HFFc6 (cell line): ENCODE measurements at places on chromosomes 3 and 15. TPM values are rescaled to one million over a fixed set of nuclear protein-coding genes. Genes with fewer than 3 reads are reported as not detected.
A peak's percentile ranks its signal among the peaks of the same experiment; 100 is the strongest.

GRCh38 chr3:179608931-179609720, 4.5 kb downstream of the NDUFB5 start:
- H3K36me3 ChIP-seq = peaks cover 27% of the 10 kb centered on the region; the same call in 1 of the 2 replicates
- no peak overlapping the region for H3K27ac ChIP-seq

DNA sequence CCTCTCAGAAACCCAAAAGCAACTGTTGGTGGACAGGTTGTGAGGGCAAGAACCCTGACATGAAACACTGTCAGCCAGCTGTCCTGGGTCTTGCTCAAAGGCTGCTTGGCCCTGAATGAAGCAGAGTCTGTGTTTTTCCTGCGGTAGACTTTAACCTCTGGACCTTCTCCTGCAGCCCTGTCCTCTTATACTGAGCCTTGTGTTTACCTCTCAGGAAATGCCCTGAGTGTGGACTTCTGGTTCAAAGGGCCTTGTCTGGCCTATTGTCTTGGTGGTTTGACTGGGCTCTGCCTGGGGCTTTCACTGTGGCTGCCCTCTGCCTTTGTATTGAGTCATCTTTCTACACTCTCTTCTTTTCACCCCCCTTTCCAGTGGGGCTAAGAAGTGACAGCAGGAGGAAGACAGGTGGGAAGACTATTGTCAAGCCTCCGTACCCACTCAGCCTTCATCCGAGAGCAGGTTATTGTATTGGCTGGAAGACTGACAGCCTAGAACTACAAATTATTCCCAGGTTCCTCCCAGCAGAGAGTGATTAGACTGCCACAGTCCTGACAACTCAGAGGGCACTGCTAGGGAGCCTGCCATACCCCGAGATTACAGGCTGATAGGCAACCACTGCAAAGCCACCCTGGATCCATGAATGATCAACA, 3.5 kb downstream of the SEC13 start:
- H3K36me3 ChIP-seq = peaks cover 35% of the 10 kb centered on the region
- DNase-seq = no peak
- no peak overlapping the region for H3K4me3 ChIP-seq
- peaks cover 3% of the 10 kb centered on the region for H3K27me3 ChIP-seq

FANCD2 gene
- 9.3 to 18.5 TPM (median 15.6 TPM) in 3 replicates for total RNA-seq

GRCh38 chr3:194313560-194314387, 37.4 kb downstream of the CPN2 start:
- H3K4me3 ChIP-seq = no peak overlapping the region
- H3K27me3 ChIP-seq = peaks cover 31% of the 10 kb centered on the region
- no peak overlapping the region for H3K27ac ChIP-seq
- no peak for DNase-seq
- H3K4me1 ChIP-seq = peaks cover 21% of the 10 kb centered on the region

DNA sequence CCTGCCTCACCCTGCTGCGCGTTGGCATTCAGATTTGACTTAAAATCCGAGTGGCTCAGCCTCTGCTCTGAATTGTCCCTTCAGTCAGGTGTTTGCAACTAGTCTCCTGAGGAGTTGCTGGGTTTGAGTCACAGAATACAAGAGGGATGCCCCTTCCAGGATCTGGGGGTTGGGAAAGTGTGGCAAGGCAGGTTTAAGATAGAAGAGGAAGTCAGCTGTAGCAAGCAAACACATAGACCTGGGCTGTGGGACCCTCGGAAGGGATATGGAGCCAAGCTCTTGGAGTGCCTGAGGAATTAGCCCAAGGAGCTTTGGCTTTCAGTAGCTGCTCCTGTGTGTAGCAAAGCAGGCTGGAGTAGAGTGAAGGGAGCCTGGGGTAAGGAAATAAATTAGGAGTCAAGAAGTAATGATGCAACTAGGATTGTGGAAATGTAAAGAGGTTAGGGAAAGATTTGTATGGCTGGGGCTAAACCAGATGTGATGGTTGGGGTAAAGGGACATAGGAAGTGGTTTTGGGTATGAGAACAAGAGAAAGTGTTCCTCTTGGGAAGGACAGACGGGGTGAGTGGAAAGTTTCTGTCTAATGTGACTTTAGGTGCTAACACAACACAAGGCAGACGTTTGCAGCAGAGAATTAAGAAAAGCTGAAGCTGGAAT, 41.2 kb downstream of the RAB7A start:
- peaks cover 16% of the 10 kb centered on the region for H3K36me3 ChIP-seq
- no peaks in the 10 kb centered on the region; the same call in 1 of the 2 replicates for H3K27me3 ChIP-seq
- H3K4me1 ChIP-seq = peaks cover 40% of the 10 kb centered on the region
- H3K27ac ChIP-seq = peak overlapping the region; percentile 29; the same call in 1 of the 2 replicates
- H3K4me3 ChIP-seq = no peak overlapping the region

DNA sequence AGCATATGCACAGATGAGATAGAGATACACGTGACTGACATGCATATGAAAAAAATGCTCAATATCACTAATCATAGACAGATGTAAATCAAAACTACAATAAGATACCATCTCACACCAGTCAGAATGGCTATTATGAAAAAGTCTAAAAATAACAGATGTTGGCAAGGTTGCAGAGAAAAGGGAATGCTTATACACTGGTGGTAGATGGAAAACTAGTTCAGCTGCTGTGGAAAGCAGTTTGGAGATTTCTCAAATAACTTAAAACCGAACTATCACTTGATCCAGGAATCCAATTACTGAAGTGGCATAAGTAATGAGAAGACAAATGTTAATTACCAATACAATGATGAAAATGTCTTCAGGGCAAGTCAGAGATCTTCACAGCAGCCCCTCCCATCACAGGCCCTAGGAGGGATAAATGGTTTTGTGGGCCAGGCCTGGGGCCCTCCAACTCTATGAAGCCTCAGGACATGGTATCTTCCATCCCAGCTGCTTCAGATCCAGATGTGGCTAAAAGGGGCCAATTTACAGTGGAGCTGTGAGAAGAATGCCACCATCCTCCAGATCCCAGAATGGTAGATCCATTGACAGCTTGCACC, 71.4 kb upstream of the PLSCR4 start:
- no peak overlapping the region for H3K4me3 ChIP-seq
- H3K4me1 ChIP-seq = peaks cover 11% of the 10 kb centered on the region
- H3K36me3 ChIP-seq = no peaks in the 10 kb centered on the region; the same call in 1 of the 2 replicates
- no peaks in the 10 kb centered on the region; the same call in 1 of the 2 replicates for H3K27me3 ChIP-seq
- no peak for DNase-seq

ABCF3 gene
- total RNA-seq = 53.3 to 68.3 TPM (median 64.1 TPM) in 3 replicates

GRCh38 chr3:139113231-139113992, 68.7 kb upstream of the PRR23C start:
- H3K27me3 ChIP-seq = peaks cover 5% of the 10 kb centered on the region; the same call in 1 of the 2 replicates
- peak; percentile 6 for DNase-seq
- no peak overlapping the region for H3K4me3 ChIP-seq
- no peak overlapping the region for H3K27ac ChIP-seq

GRCh38 chr3:52754373-52754772, 16.4 kb downstream of the NEK4 start:
- no peaks in the 10 kb centered on the region; the same call in none of the 2 replicates for H3K27me3 ChIP-seq
- no peak for DNase-seq
- no peak overlapping the region for H3K4me3 ChIP-seq
- no peak overlapping the region for H3K27ac ChIP-seq
- peaks cover 34% of the 10 kb centered on the region for H3K36me3 ChIP-seq

- H3K27ac ChIP-seq = peak overlapping the region; percentile 79
- H3K4me1 ChIP-seq = peaks cover 58% of the 10 kb centered on the region
- no peak overlapping the region; the same call in 1 of the 2 replicates for H3K4me3 ChIP-seq
- no peak for DNase-seq
- H3K27me3 ChIP-seq = no peaks in the 10 kb centered on the region; the same call in 1 of the 2 replicates
- no peaks in the 10 kb centered on the region for H3K36me3 ChIP-seq
These were observed 103.6 kb upstream of the BFSP2 start for GRCh38 chr3:133295944-133296917.

GRCh38 chr15:23686466-23687142, 501 bp downstream of the NDN start:
- H3K4me1 ChIP-seq = no peaks in the 10 kb centered on the region
- no peaks in the 10 kb centered on the region; the same call in 1 of the 2 replicates for H3K27me3 ChIP-seq
- no peaks in the 10 kb centered on the region for H3K36me3 ChIP-seq
- H3K27ac ChIP-seq = no peak overlapping the region
- no peak for DNase-seq
- no peak overlapping the region for H3K4me3 ChIP-seq

DNA sequence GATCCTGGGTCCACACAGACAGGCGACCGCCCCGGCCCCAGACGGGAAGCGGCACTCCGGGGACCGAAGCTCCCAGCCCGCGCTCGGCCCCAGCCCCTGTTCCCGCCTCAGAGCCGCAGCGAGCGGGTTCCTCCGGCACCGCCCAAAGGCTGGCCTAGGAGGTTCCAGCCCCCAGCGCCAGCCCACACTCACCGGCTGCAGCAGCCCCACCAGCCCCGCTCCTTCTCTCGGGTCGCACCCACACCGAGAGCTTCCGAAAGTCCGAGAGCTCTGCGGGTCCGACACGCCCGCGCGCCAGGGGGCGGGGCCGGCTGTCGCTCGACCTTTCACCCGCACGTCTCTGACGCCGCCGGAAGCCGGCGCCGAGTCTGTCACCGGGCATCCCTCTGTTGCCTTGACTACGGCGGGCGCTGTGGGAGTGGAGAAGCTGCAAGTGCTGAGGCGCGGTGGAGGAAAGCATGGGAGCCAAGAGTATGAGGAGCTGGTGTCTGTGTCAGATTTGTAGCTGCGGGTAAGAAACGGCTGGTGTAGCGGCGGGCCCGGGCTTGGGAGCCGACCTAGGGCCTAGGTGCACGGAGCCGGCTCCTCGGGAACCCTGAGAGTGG, at the start of the genes EFL1 and SAXO2:
EFL1 (minus strand) TSS at position 313 of the 605 bp plus-strand sequence. CDS start 956 bp downstream, outside the sequence.
SAXO2 (plus strand) TSS at position 397 of the 605 bp plus-strand sequence; CDS start at position 459, 62 bp downstream.
- DNase-seq = peak; percentile 90
- H3K4me1 ChIP-seq = peaks cover 32% of the 10 kb centered on the region

GRCh38 chr15:88375234-88375927, 91.8 kb downstream of the MRPL46 start:
- DNase-seq = peak; percentile 63
- H3K27ac ChIP-seq = peak overlapping the region; percentile 93
- H3K4me3 ChIP-seq = peak overlapping the region; percentile 53
- no peaks in the 10 kb centered on the region for H3K36me3 ChIP-seq
- H3K27me3 ChIP-seq = no peaks in the 10 kb centered on the region; the same call in 1 of the 2 replicates
- peaks cover 36% of the 10 kb centered on the region for H3K4me1 ChIP-seq

GRCh38 chr3:122111974-122112373, 56.8 kb downstream of the CD86 start:
- DNase-seq = no peak
- H3K27ac ChIP-seq = no peak overlapping the region
- H3K27me3 ChIP-seq = peaks cover 8% of the 10 kb centered on the region; the same call in 1 of the 2 replicates
- no peaks in the 10 kb centered on the region for H3K36me3 ChIP-seq
- no peak overlapping the region for H3K4me3 ChIP-seq

TLR9 gene
- 0.07 TPM in 1 of 3 replicates, not detected in the others for total RNA-seq

GRCh38 chr3:154584041-154584440, 154.1 kb upstream of the GPR149 start:
- H3K36me3 ChIP-seq = no peaks in the 10 kb centered on the region
- DNase-seq = no peak
- H3K27me3 ChIP-seq = no peaks in the 10 kb centered on the region
- no peaks in the 10 kb centered on the region for H3K4me1 ChIP-seq
- no peak overlapping the region for H3K27ac ChIP-seq

ACKR2 gene
- 0.10 TPM in 1 of 3 replicates, not detected in the others for total RNA-seq

DNA sequence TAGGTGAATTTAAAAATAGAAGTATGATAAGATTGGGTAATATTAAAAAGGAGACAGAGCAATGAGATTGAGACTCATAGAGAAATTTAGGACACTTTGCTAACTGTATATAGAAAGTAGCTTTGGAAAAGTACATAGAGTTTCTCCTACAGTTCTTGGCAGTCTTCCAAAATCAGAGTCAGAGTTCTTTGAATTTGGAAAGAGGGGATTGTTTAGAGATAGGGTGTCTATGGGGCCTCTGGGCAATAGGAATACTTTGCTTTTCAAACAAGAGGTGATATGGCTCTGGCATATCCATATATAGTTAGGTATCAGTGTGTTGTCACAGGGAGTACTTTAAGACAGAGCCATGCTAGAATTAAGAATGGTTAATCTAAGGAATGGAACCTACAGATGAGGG, 477.1 kb upstream of the KCNMB2 start:
- H3K27ac ChIP-seq = no peak overlapping the region
- H3K27me3 ChIP-seq = no peaks in the 10 kb centered on the region; the same call in 1 of the 2 replicates
- H3K4me3 ChIP-seq = no peak overlapping the region

DNA sequence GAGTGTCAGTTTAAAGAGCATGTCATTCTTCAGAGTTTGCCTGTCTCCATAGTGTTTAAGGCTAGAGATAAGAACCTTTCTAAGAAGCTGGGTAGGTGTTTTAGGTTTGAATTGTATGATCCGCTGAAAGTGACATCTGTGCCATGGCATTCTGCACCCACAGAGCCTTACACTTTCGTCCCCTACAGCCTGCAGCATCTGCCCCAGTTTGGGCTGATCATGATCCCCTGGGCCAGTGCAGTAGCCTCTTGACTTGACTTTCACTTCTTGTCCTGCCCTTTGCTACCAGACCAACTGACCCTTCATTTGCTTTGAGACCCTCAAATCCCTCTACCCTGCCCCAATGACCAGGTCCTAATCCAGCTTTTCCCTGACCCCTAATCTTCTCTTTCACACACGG, 81.6 kb downstream of the SOX14 start:
- DNase-seq = no peak
- H3K4me3 ChIP-seq = no peak overlapping the region
- H3K27ac ChIP-seq = no peak overlapping the region
- no peaks in the 10 kb centered on the region for H3K27me3 ChIP-seq
- no peaks in the 10 kb centered on the region for H3K36me3 ChIP-seq

GRCh38 chr15:69668039-69668705, 215.6 kb downstream of the RPLP1 start:
- peaks cover 29% of the 10 kb centered on the region for H3K27me3 ChIP-seq
- no peak for DNase-seq
- no peaks in the 10 kb centered on the region for H3K4me1 ChIP-seq
- H3K27ac ChIP-seq = no peak overlapping the region
- no peaks in the 10 kb centered on the region for H3K36me3 ChIP-seq

CLDN18 gene
- total RNA-seq = not detected in 3 replicates

GRCh38 chr15:90036343-90036742, 35.2 kb downstream of the ZNF710 start:
- peaks cover 83% of the 10 kb centered on the region for H3K4me1 ChIP-seq
- H3K27me3 ChIP-seq = no peaks in the 10 kb centered on the region; the same call in 1 of the 2 replicates
- peak overlapping the region; percentile 83 for H3K27ac ChIP-seq
- H3K4me3 ChIP-seq = no peak overlapping the region
- no peak for DNase-seq
- peaks cover 4% of the 10 kb centered on the region for H3K36me3 ChIP-seq

- peaks cover 19% of the 10 kb centered on the region for H3K4me1 ChIP-seq
- no peaks in the 10 kb centered on the region; the same call in none of the 2 replicates for H3K27me3 ChIP-seq
- no peak overlapping the region for H3K4me3 ChIP-seq
- no peaks in the 10 kb centered on the region for H3K36me3 ChIP-seq
- no peak overlapping the region for H3K27ac ChIP-seq
These were observed 11.2 kb downstream of the RTP3 start for GRCh38 chr3:46508850-46509591.
